ENCODE measurements at places on chromosomes 3 and 15. TPM values are rescaled to one million over a fixed set of nuclear protein-coding genes. Genes with fewer than 3 reads are reported as not detected.

DNA sequence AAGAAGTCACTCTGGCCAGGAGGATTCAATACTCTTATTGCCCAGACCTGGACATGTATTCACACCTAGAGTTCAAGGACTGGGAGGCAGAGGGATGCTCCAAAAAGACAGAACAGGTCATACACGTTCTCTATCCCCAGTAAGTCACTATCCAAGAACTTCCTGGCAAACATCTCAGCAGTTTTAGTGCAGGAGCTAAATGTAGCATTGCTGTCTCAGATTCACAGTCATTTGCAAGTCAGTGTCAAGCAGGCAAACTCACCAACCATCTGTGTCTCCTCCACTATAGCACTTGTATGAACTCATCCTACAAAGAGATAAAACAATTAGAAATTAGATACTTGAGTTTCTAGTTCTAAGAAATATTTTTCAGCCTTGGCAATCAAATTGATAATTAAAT is 38.4 kb downstream of the ABHD17C start:
- DNase-seq, result no peak

DNA sequence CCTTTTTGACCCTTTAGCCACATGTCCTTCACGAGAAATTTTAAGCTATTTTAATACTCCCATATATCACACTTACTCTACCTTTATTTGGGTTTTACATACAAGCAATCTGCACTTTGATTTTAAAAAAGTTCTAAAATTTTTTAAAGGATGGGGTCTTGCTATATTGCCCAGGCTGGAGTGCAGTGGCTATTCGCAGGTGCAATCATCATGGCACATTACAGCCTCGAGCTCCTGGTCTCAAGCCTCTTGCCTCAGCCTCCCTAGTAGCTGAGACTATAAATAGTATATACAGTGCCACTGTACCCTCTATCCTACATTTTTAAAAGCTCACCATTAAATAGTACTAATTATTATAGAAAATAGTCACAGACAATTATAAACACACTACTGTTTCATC is 29.9 kb downstream of the NIT2 start:
- DNase-seq, result no peak

DNA sequence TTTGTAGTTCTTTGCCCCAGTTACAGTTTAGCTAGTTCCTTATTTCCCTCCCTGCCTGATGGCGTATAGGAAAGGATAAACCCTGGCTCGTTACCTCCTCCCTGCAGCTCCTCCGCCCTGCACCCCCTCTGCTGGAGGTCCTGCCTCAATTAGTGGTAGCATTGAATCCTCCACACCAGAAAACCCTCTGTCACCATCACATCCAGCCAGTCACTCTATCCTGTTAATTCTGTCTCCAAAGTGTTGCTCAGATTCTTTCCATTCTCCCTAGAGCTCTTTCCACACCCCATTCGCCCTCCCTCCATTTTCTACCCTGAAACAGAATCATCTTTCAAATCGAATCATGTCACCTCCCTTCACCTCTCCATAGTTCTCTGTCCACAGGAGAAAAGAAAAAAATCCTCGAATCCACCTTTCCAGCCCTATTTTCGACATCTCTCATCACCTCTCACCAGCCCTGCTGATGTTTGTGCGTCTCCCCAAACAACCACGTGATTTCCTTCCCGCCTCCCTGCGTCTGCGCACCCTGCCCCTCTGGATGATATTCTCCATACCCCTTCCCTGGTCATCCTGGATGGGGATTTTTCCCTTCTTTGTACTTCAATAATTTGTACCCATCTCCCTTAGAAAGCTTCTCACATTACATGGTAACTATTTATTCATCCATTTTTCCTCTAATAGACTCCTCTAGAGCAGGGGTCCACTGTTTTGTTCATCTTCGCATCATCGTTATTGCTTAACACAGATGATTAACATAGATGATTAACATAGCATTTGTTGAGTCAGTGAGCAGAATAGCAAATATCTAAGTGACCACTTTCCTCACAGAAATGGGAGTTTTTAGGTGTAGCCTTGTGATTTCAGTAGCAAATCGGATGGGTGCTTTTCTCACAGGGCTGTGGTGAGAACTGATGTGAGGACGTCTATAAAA is 37.1 kb downstream of the MAP3K13 start:
- DNase-seq, result no peak

- peak; percentile 6 for DNase-seq
Measured at GRCh38 chr3:6165951-6166350, 695.0 kb upstream of the GRM7 start.

GRCh38 chr3:98750276-98750919 is 12.7 kb upstream of the ST3GAL6 start:
- no peak for DNase-seq

DNA sequence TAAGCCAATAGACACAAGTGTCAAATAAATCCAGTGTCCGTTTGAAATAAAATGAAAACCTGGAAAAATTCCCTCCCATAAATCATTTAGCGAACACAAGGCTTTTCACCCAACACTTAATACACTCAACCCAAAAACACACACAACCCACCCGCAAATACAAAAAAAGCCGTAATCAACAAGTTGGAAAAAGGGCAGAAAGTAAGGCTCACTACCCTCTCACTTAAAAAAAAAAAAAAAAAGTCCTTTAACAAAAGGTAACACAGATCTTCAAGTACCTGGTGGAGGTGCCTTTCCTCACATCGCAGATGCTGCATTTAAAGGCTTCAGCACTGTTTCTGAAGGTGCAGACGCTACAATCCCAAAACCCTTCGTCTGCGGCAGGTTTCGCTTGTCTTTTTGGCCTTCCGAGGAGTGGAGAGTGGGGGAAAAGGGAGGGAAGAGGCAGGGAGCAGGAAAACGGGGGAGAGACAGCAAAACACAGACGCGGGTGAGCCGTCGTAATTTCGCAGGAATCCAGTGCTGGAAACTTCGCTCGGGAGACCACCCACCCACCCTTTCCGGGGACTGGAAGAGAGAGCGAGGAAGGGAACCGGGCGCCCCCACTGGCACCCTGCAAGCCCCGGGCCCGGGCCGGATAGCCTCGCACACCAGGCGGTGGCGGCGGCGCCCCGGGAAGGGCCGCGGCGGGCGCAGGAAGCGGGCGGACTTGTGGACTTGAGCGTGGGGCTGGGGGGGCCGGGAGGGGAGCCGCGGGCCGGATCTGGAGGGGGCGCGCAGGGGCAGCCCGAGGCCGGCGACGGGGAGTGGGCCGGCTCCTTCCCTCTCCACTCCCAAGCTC is 401.8 kb downstream of the SHQ1 start:
- no peak for DNase-seq

DNA sequence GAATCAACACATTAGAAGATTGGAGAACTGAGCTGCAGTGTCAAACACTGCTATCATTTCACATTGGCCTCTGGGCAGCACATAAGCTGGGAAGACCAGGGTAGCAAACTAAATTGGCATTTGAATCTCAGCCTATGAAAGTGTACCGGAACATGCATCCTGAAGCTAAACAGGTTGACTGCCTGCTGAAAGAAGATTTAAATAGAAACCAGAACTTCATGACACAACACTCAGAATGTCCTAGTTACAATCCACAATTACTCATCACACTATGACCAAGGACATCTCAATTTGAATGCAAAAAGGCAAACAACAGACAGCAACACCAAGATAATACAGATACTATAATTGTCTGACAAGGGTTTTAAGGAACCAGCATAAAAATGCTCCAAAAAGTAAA is 26.2 kb downstream of the TM2D3 start:
- no peak for DNase-seq

DNA sequence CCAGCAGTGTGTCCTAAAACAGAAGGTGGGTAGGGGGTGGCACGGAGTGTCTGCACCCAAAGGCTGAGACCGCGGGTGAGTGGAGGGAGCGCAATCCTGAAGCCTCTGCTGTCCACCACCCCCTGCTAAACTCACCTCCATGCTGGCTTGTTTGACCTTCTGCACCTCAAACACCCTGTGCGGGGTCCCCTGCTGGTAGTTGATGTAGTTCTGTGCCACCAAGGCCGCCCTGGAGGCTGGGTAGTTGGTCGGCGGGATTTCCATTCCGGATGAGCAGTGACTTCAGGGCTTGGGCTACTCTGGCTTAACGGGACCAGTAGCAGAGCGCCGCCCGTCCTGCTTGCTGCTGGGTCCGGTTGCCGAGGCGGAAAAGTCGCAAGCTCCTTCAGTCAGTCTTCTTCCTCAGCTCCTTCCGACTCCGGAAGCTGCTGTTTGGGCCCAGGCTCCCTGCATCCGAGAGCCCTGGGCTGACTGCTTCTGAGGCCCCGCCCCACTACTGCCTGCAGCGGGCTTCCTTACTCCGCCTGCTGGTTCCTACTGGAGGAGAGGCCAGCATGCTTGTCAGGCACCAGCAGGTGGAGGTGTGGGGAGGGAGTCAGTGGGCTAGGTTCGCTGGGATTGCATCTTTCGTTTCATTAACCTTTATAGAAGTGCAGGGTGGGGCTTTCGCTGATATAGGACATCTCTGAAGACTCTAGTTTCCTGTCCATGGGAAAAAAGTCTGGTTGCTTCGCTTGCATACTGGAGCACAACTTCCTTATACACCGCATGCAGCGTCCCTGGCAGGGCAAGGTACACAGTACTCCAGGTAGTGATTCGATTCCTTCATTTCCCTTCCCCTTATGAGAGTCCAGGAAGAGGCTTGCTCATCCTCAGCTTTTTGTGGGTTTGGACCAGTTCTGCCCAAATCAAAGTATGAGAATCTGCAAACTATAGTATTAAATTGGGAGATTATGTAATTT is at the start of gene LXN:
Gene LXN (minus strand): TSS at position 434 of the 962 bp plus-strand sequence. CDS start 170 bp downstream, at position 264.
- DNase-seq, result peak; percentile 48

DNA sequence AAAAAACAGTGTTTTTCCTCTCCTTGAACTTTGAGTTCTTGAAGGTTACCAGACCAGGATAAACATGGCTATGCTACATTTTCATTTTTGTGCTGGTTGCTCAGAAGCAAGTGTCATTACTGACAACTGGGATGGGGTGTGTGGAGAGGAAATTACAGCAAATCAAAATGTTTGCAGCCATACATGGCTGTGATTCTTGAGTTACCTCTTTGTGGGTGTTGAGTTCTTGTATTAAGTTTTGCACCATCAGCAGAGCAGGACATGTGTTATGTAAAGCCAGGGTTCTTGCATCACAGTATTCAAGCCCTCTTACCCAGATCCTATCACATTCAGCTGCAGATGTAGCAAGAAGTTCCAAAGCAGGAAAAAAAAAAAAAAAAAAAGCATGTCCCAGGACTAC is 53.9 kb upstream of the ATOSA start:
- DNase-seq, result no peak

GRCh38 chr3:174342171-174342570 is 517.0 kb upstream of the NAALADL2 start:
- no peak for DNase-seq

- DNase-seq, result no peak
Measured at GRCh38 chr15:33737687-33738601, 230.4 kb upstream of the CHRM5 start.

GRCh38 chr15:68347392-68347791 is 69.8 kb downstream of the FEM1B start:
- no peak for DNase-seq

DNA sequence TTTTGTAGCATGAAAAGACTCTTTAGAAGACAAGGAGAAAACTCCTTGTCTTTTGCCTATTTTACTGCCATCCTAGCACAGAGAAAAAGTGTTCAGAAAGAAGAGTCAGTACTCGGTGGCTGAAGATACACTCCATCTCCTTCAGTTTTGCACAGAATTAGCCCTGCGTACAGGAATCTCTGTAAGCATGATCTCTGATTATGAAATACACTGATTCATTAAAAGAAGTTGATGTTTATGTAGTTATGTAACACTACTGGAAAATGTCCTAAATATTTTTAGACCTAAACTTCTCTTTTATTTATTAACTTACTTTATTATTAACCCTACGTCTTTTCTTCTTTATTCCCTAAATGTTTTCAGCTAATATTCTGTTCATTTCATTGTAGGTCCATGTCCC is 138.4 kb downstream of the LEKR1 start:
- DNase-seq, result no peak

DNA sequence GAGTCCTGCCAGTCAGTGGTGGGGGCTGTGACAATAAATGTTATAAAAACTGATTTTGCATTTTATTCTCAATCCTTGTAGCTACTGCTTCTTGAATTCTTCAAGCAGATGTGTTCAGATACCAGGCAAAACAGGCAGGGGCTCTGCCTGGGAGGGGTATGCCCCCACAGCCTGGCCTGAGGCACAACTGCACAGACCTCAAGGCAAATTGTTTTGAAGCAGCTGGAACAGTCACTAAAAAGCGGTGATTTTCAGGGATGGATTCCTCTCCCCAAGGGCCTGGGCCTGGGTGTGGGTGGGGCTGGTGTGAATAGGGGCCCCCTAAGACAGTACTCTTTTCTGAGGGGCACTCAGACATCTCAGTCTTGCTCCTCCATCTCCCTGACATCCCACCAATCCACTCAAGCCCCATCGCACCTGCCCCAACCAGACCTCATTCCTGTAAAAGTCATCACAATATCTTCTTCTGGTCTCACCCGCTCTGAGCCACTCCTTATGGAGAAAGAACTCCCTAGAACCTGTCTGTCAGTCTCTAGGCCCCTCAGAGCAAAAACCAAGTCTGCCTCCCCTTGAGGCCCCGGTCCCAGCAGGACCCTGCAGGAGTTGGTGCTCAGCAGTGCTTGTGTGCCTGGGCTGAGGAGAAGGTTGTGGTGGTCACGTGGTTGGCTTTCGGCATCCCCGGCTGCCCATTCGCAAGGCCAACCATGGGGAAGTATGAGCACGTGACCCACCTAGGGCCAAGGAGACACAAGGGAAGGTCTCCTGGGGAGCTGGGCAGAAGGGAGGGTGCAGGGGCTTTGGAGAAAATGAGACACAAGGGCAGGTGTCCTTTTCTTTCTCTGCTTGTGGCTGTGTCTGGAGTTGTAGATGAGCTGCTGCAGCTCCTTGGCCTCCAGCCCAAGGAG is 2.9 kb upstream of the PSTPIP1 start:
- DNase-seq, result no peak

GRCh38 chr15:29569533-29570092 is 252.7 kb downstream of the TJP1 start:
- no peak for DNase-seq

Gene NR2E3
- polyA plus RNA-seq, result 7.4 TPM

Gene TGM5
- 0.16 TPM for polyA plus RNA-seq

Gene SIAH2
- 20.4 TPM for polyA plus RNA-seq

Gene COL8A1
- polyA plus RNA-seq, result 1.1 TPM
